ENCODE measurements at places on chromosomes 5 and 9.

DNA sequence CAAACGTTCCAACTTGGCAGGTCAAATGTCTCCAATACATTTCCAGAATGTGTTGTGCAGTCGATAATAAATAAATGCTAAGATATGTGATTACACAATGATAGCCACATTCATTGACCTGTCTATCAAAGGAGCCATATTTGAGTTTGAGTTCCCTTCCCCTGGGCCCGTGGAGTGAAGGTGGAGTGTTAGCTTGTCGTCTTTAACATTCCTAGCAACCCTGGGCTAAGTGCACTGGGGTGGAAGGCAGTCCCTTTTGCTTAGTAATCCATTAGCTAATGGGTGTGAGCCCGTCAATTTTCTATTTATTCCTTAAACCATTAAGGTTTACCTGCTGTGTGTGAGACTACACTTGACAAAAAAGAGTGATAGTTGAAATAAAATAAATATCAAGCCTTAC, 415.2 kb downstream of the EBF1 start:
- no peak for DNase-seq

DNA sequence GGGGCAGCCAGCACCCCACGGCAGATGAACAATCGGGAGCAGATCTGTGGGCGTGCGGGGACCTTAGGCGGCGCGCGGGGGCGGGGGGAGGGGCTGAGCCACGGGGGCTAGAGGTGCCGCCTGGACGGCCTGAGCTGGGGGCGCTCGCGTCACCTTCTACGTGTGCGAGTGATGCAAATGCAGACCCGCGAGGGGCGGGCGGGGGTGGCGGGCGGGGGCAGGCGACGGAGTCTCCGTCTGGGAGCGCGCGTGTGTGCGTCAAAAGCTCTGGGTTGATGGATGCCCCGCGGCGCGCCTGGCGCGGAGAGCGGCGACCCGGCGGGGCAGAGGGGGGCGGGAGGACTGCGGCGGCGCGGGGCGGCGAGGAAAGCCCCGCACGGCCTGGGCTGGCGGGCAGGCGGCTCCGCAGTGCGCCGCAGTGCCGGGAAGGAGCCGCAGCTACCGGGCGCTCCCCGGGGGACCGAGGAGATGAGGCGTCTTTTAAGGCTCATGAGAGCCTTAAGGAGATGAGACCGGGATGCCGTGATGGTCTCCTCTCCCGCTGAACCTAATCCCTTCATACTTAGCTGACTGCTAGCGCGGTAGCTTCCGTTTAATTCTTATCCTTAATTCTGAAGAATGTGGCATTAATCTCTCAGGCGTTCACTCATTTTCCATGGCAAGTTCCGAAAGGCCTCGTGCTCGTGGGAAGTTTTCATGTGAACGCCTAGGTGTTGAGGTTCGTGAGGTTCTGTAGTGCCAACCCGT, 1.5 kb downstream of the SV2C start:
- no peak for DNase-seq

DNA sequence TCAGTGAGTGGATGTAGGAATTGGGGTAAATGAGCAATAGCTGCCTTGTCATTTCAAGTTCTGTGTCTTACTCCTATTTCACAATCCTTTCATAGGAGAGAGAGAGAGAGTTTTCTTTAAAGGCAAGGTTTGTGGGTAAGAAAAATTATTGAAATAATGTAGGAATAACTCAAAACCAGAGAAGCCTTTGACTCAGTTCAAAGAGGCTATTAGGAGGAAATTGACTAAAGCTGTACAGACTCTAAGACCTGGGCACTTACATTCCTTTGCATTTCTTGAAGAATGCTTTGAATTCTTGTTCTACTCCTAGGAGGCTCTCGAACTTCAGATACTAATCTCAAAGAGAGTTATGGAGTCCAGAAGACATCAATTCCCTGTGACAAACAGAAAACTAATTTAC, 257.1 kb downstream of the FBXL7 start:
- no peak for DNase-seq

GRCh38 chr5:174943785-174944184, 219.4 kb downstream of the MSX2 start:
- DNase-seq: no peak

DNA sequence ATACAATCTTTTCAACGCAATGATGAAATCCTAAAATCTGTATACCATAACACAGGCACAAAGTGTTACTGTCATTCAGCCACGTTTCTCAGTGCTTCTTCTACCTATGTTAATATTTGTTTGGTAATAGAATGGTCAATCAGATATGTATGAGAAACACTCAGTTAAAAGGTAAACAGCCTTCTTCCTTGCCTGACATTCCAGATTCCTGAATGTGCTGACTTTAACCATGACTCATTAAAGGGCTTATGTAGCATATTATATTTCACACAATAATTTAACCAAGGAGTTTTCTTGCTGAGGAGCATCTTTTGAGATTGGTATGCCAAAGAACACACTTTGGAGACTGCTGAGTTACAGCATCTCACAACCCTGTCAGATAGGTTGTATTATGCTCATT, 187.6 kb downstream of the CETN3 start:
- no peak for DNase-seq
